ENCODE measurements at places on chromosomes 1 and 21. TPM values are rescaled to one million over a fixed set of nuclear protein-coding genes. Genes with fewer than 3 reads are reported as not detected.

Gene PRKAA2
- 2.4 TPM for total RNA-seq

Gene CORT
- 0.23 TPM for total RNA-seq

Gene GCSAML
- 0.14 TPM for total RNA-seq

- H3K27ac ChIP-seq: peak overlapping the region; percentile 32
- H3K4me1 ChIP-seq: peaks cover 5% of the 10 kb centered on the region
- H3K4me3 ChIP-seq: peak overlapping the region; percentile 13
- H3K36me3 ChIP-seq: no peaks in the 10 kb centered on the region
- H3K27me3 ChIP-seq: no peaks in the 10 kb centered on the region
Observed at GRCh38 chr1:71621785-71622184, 541.0 kb upstream of the ZRANB2 start.

GRCh38 chr1:170377896-170378634, 153.9 kb upstream of the GORAB start:
- H3K4me1 ChIP-seq: no peaks in the 10 kb centered on the region
- H3K36me3 ChIP-seq: no peaks in the 10 kb centered on the region
- no peak overlapping the region for H3K27ac ChIP-seq
- H3K27me3 ChIP-seq: no peaks in the 10 kb centered on the region

DNA sequence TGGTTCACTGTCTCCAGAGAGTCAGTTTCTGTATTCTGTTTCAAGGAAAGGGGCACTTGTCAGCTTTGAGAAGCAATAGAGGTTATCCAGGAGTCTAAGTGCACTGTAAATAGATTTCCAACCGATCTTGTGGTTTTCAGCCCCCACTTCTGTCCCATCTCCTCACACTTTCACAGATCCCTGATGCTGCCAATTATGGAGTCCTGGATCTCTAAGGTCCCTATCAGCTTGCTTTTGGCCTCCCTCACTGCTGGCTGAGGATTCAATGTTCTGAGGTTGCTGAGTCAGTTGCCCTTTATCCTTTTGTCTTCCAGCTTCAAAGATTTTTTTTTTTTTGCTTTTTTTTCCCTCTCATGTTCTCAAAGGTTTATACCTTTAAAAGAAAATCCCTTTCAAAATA, 98.4 kb downstream of the DIRAS3 start:
- H3K4me3 ChIP-seq: no peak overlapping the region
- no peak overlapping the region for H3K27ac ChIP-seq
- DNase-seq: peak; percentile 80
- H3K27me3 ChIP-seq: no peaks in the 10 kb centered on the region
- H3K36me3 ChIP-seq: no peaks in the 10 kb centered on the region

GRCh38 chr1:156458181-156458503, 42.4 kb downstream of the MEF2D start:
- no peaks in the 10 kb centered on the region for H3K36me3 ChIP-seq
- no peak overlapping the region for H3K27ac ChIP-seq
- no peak overlapping the region for H3K4me3 ChIP-seq
- DNase-seq: peak; percentile 68
- no peaks in the 10 kb centered on the region for H3K27me3 ChIP-seq

- no peaks in the 10 kb centered on the region for H3K4me1 ChIP-seq
- no peak overlapping the region for H3K27ac ChIP-seq
- H3K36me3 ChIP-seq: no peaks in the 10 kb centered on the region
- H3K4me3 ChIP-seq: no peak overlapping the region
- no peaks in the 10 kb centered on the region for H3K27me3 ChIP-seq
Observed at GRCh38 chr1:197249324-197249723, 18.7 kb upstream of the CRB1 start.

Data from astrocyte (in vitro differentiated cells and primary cell).